ENCODE measurements at places on chromosomes 7 and 10. TPM values are rescaled to one million over a fixed set of nuclear protein-coding genes. Genes with fewer than 3 reads are reported as not detected.

Gene MRLN
- total RNA-seq = not detected

Gene CTTNBP2
- total RNA-seq = 8.7 TPM

Gene CYP3A4
- not detected for total RNA-seq

Gene IQCE
- total RNA-seq = 10.5 TPM

Gene NRG3
- total RNA-seq = not detected

Gene LRMDA
- 46.6 TPM for total RNA-seq

Gene TRPV5
- not detected for total RNA-seq

Gene STAM
- total RNA-seq = 28.3 TPM

GRCh38 chr7:149562602-149563001 lies 65.0 kb upstream of the ZNF746 start:
- H3K4me1 ChIP-seq = no peaks in the 10 kb centered on the region
- H3K4me3 ChIP-seq = no peak overlapping the region
- no peak for DNase-seq
- H3K27me3 ChIP-seq = no peaks in the 10 kb centered on the region

- no peak overlapping the region for H3K27ac ChIP-seq
- H3K36me3 ChIP-seq = no peaks in the 10 kb centered on the region
- no peak for DNase-seq
- no peak overlapping the region for H3K4me3 ChIP-seq
Observed at GRCh38 chr7:100649826-100650565, 6.3 kb downstream of the ACTL6B start.

DNA sequence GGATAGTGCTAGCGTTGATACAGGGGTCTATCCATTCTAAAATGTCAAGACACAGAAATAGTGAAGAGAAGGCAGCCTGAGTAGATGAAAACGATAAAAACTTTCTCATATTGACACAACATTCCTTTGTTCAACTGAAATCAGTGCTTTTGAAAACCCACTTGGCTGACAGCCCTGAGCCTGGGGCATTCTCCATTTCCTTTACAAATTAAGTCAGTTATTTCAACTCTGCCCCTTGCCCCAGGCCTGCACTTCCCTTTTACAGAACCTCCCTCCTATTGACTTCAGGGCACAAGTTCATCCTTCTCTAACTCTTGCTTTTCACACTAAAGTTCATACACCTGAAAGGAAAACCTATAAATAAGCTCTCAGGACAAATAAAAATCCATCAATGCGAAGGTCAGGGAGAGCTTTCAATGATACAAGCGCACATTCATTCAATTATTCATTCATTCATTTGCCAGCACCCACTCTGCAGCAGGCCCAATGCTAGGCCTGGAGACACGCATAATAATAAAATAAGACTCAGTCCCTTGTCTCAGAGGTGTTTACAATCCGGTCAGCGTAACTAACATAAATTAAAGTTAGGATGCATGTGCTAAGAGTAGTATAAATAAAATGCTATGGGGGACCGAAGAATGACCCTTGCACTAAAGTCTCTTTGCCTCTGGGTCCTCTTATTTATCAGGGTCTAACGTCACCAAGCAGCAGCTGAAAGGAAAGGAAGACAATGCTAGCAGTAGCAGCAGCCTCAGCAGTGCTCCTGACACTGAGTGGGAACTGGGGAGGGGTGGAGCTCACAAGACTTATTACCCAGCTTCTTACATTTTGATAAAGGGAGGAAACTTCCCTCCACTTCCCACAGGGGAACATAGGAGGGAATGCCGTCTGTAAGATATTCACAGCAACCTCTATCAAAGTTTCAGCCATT lies 134.8 kb downstream of the PDE1C start:
- no peak overlapping the region for H3K4me3 ChIP-seq
- H3K4me1 ChIP-seq = no peaks in the 10 kb centered on the region
- DNase-seq = no peak
- no peaks in the 10 kb centered on the region for H3K27me3 ChIP-seq
- H3K36me3 ChIP-seq = no peaks in the 10 kb centered on the region

- H3K4me3 ChIP-seq = no peak overlapping the region
- no peaks in the 10 kb centered on the region for H3K36me3 ChIP-seq
- DNase-seq = no peak
- no peaks in the 10 kb centered on the region for H3K27me3 ChIP-seq
- no peaks in the 10 kb centered on the region for H3K4me1 ChIP-seq
Observed at GRCh38 chr10:31437959-31438358, 118.9 kb downstream of the ZEB1 start.

GRCh38 chr7:326273-326672 lies 36.3 kb downstream of the FOXL3 start:
- H3K27me3 ChIP-seq = no peaks in the 10 kb centered on the region
- no peak overlapping the region for H3K4me3 ChIP-seq
- peak; percentile 73 for DNase-seq
- H3K36me3 ChIP-seq = no peaks in the 10 kb centered on the region

DNA sequence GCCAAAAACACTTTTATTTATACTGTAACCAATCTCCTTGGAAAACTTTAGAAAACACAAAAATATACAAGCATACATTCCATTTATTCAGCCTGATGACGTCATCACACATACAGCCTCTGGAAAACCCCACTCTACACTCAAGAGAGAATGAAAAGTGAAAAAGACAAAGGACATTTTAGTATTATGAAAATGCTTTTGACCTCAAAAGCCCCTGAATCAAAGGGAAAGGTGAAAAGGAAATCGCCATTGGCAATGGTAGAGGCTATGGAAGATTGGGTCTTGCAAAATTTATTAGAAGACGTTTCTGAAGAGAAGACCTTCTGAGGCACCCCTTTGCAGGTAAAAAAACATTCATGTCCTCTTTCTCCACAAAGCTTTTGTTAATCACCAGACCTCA lies 82.9 kb upstream of the STRIP2 start:
- H3K4me1 ChIP-seq = no peaks in the 10 kb centered on the region
- H3K36me3 ChIP-seq = peaks cover 6% of the 10 kb centered on the region
- no peak for DNase-seq

DNA sequence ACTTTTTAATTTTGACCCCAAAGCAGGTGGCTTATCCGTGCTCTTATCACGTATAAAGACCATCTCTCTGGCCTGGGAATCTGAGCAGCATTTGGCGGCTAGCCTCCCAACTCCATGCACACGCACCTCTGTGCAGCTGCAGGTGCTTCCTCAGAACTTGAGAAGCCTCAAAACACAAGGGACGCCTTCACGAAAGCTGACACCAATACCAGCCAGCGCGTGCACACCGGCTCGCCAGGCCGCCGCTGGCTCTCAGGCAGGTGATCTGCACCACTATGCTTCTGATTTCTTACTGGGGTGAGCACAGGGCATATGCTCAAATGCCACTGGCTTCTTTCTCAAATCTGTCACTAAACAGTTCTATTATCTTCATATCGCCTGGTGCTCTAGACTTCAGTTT lies 145.0 kb downstream of the PARD3 start:
- DNase-seq = no peak
- H3K27ac ChIP-seq = no peak overlapping the region
- H3K27me3 ChIP-seq = no peaks in the 10 kb centered on the region
- H3K4me1 ChIP-seq = no peaks in the 10 kb centered on the region

DNA sequence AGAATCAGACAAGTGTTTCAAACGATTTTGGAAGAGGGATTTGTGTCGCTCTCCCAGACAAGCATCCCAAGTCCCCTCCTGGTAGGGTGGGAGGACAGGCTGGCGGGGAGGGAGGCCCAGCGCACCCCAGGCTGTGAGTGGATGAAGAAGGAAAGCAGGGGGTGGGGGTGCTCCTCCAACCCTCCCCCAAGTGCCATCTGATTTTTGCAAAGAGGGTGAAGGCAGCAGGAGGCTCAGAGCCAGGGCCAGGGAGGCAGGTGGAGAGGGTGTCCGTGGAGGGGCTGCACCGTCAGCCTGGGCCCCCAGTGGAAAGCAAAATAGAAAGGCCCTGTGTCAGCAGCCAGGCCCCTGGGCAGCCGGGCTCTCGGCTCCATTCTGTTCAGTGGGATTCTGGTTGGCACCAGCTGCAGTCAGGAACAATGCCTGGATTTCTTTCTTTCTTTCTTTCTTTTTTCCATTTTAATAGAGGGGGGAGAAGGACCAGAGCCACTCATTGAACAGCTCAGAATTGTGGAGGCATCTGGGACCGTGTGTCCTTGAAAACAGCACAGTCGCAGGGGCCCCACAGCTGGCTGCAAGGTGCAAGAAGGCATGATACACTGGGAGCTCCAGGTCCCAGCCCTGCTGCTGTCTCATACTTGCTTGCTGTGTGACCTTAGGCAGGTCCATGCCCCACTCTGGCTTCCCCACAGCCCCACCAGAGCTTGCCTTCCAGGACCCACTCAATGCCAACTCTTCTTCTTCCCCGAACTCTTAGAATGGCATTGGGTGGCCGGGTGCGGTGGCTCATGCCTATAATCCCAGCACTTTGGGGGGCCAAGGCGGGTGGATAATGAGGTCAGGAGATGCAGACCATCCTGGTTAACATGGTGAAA lies 7.1 kb upstream of the ZMIZ1 start:
- no peaks in the 10 kb centered on the region for H3K27me3 ChIP-seq

DNA sequence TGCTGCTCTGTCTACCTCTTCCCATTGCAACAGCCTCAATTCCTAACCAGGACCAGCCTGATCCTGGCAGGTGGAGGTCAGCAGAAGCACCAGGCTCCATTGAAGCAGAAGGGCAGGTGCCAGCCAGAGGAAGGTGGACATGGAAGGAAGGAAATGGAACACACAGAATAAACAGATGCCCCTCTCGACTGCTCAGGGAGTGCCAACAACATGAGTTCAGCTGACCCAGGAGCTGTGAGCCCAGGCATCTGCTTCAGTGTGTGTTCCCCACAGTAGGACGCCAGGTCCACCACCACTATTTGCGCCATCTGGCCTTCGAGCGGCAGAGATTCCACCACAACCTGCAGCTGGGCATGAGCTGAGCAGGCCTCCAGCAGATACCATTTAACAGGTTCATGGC lies 56.7 kb downstream of the GPAM start:
- H3K4me3 ChIP-seq = no peak overlapping the region
- no peaks in the 10 kb centered on the region for H3K27me3 ChIP-seq
- no peak overlapping the region for H3K27ac ChIP-seq
- DNase-seq = no peak

DNA sequence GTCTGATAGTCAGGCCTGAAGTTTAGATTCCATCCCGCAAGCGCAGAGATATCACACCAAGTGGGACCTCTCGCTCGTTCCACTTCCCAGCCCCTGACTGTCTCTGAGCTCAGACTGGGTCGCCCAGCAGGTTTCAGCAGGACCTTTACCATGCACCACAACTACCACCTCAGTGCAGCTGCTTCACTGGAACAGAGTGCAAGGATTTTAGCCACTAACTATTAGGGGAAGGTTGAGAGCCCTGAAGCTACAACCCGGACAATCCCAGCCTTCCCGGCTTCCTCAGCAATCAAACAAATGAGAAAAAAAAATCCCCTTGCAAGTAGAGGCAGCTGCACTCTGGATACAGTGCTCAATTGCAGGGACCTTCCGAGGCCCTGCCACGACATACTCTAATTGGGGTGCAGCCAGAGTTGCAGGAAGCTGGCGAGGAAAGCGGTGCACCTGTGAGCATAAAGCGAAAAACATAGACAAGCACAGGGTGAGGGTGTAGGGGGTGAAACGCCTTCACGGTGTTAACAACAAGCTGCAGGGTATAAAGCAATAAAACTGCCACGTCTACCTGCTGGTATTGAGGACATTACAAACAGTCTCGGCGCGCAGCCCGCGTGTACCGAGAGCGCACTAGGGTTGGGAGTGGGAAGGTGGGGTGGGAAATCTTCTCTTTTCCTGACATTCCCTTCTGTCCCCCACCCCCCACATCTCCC lies 2.6 kb upstream of the DLX6 start:
- no peak overlapping the region for H3K27ac ChIP-seq
- peaks cover 85% of the 10 kb centered on the region for H3K27me3 ChIP-seq
- peaks cover 43% of the 10 kb centered on the region for H3K4me1 ChIP-seq
- H3K4me3 ChIP-seq = no peak overlapping the region

- H3K27me3 ChIP-seq = no peaks in the 10 kb centered on the region
- H3K4me3 ChIP-seq = no peak overlapping the region
- H3K36me3 ChIP-seq = no peaks in the 10 kb centered on the region
- no peaks in the 10 kb centered on the region for H3K4me1 ChIP-seq
- H3K27ac ChIP-seq = no peak overlapping the region
Observed at GRCh38 chr10:84890706-84891105, 562.3 kb downstream of the CCSER2 start.

All from spleen (tissue), 13 donors.